ENCODE measurements at places on chromosomes 16 and 17.

DNA sequence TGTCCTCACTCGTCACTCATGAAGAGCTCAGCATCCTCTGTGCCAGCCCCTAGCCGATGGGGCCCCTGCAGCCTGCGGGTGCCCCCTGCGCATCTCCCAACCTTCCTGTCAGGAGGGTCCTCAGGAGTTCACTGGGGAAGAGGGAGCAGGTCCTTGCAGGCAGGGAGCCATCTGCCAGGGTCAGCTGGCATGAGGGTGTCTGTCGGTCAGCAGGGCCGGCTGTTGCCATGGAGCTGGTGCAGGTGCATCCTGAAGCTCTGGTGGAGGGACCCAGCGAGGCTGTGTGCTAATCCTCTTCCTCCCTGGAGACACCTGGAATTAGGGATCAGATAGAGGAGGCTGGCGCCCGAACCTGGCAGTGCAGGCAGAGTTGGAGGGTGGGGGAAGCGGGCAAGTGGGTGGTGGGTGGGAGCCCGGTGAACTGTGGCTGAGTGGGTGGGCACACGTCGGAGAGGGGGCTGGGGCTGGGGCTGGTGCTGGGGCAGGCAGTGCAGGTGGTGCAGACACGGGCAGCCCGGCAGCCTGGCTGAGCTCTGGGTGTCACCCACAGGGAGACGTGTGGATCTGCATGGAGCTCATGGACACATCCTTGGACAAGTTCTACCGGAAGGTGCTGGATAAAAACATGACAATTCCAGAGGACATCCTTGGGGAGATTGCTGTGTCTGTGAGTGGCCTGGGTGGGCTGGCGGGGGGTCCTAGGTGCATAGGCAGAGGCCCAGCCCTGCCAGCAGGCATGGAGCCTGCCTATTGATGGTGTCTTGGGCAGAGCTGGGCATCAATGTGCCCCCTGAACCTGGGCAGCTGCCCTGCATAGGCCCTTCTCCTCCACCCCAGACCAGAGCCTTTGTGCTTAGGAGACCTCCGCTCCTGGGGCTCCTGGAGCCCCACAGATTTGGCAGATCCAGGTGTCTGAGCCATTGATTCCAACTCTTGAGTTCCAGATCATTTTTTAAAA lies 17.4 kb downstream of the MAP2K3 start:
- no peak for DNase-seq

GRCh38 chr16:56510544-56510943 lies 9.3 kb downstream of the BBS2 start:
- no peak for DNase-seq

DNA sequence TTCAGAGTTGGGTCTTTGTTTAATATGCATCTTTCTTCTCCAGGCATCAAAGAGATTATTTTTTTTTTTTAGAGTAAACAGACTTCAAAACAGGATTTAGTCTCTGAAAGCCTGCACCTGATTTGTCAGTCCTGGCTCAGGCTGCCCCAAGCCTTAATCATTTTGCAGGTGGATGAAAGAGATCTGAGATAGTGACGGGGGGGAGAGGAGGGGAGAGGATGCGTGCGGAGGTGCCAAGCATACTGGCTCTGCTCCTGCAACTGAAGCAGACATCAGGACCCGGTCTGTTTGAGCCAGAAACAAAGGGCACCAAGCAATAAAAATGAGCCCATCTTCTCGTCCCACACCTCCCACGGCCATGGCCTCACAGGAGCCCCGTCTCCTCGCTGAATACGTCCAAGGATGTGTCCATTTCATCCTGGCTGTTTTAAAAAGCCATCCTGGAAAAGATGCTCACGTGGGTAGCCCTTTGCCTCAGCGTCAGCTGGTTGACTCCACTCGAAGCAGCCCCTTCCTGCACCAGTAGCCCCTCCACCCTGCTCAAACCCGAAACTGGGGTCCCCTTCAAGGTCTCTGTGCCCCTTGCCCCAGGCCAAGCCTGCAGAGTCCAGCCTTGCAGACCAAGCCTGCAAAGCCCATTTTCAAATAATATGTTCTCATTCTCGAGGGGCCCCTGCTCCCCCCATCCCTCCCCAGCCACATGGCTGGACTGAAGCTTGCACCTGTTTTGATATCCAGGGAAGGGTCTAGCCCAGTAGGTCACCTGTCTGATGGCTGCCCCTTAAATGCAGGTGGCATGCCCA lies 84.8 kb upstream of the TNRC6C start:
- no peak for DNase-seq

DNA sequence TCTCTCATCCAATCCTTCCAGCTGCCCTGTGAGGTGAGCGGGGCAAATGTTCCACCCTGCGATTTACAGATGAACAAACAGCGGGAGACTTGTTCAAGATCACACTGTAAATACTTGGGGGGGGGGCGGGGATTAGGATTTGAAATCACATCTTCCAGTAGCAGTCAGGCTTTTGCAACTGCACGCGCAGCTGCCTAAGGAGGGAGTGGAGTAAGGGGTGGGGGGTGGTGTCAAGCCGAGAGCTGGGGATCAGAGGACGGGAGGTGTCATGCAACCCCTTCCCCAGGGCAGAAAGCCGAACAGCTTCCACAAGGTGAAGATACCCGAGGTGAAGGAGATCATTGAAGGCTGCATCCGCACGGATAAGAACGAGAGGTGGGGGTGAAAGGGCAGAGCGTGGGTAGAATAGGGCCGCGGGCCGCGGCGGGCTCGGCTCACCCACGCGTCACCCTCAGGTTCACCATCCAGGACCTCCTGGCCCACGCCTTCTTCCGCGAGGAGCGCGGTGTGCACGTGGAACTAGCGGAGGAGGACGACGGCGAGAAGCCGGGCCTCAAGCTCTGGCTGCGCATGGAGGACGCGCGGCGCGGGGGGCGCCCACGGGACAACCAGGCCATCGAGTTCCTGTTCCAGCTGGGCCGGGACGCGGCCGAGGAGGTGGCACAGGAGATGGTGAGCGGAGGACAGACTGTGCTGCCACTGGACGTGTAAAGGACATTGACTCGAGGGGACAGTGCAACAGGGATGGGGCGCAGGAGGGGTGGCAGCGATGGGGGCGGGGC lies 4.6 kb downstream of the WNK4 start:
- DNase-seq = no peak

DNA sequence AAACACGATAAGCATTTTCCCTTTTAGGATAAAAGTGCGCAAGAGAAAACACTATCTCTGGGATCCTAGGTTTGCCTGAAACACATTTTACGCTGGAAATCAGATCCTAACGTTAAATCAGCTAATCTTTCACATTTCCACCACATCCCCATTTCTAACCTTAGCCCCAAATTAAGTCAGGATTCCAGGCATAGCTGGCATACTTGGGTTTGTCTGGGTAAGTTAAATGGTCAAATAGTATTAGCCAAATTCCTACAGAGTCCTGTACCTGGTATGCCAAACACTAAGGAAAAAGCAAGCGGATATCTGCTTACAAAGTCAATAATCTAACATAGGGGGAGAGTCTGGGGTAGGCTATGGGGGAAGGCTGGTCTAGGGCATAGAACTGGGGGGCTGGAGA lies 557.4 kb upstream of the ZFHX3 start:
- DNase-seq = no peak

DNA sequence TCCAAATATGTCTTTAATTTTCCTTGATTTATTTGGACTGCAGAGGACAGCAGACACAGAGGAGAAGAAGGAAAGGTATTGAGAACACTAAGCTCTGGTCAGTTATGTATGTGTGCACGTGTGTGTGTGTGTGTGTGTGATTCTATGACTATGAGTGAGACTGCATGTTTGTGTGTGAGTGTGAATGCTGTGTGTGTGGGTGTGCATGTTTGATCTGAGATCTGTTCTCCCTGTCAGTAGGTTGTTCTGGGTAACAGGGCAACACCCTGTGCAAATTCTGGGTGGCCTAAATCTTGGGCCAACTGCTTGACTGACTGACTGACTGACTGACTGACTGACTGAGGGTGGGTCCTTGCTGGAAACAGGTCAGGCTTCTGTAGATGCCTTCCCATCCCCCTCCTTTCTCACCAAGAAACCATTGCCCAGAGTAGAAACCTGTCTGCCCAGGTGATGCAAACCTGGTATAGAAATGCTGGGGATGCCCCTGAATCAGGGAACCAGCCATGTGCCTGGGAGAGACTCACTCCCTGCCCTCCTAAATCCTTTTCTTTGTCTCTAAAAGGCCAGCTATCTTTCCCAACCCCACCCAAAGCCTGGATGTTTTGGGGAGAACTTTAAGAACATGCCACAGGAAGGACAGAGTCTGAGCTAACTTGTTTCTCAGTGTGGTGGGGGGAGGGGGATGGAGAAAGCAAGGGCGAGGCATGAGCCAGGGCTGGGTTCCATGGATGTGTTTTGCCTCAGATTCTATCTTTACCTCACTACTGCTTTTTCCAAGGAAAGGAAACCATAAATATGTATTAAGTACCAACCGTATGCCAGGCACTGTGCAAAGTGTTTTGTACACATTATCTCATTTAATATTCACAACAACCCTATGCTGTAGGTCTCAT lies 4.5 kb upstream of the NR1D1 start:
- DNase-seq = no peak

DNA sequence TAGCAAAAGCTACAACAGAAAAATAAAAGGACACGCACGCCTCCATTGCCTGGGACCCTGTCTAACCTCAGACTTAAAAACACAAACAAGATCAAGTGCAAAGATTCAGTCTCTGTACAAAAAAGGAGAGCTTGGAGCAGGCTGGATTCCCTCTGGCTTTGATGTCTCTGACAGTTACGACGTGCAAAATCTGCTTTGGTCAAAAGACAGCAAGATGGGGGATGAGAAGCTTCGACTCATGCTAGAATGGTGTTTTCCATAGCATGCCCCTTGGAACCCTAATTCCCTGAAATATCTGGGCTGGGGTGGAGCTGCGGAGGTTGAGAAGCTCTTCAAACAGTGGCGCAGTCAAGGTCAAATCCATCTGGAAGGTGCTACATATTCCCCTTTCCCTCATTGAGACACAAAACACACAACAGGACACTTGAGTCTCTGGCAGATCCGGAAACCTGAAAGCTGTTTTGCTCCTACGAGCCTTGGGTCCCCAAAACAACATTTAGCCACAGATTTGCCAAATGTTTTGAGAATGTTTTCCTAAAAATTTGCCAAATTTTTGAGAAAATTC lies 9.1 kb downstream of the MYH11 start:
- DNase-seq = no peak

- no peak for DNase-seq
Observed at GRCh38 chr16:6892966-6893365, 439.7 kb upstream of the RBFOX1 start.

GRCh38 chr16:30910427-30911029 lies 12.8 kb upstream of the FBXL19 start:
- no peak for DNase-seq

GRCh38 chr16:78499399-78499798 lies 399.9 kb downstream of the WWOX start:
- no peak for DNase-seq

DNA sequence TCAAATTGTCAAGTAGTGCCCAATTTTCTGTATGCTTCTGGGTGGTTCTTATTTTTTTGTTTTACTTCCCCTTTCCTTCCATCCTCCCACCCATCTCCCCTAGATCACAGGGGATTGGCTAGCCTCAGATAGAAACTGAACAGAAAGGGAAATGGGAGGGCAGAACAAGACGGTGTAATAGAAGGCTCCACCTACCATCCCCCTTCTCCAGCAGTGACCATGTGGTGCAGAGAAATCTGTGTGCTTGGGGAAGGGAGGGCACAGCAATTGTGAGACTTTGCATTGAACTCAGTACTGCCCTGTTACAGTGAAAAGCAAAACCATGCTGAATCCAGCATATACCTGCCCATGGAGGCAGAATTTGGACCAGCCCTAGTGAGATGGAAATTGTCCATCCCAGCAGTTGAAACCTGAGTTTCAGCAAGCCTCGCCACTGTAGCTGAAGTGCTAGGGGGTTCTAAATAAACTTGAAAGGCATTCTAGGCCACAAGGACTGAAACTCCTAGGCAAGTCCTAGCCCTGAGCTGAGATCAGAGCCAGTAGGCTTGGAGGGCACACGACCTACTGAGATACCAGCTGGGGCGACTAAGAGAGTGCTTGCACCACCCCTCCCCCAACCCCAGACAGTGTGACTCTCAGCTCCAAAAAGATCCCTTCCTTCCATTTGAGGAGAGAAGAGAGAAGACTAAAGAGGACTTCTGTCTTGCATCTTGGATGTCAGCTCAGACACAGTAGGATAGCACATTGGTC lies 5.2 kb downstream of the SLFN11 start:
- DNase-seq = no peak

- DNase-seq = no peak
Observed at GRCh38 chr17:71004413-71004812, 835.1 kb downstream of the KCNJ2 start.

- DNase-seq = no peak
Observed at GRCh38 chr16:54286090-54286365, 559 bp downstream of the IRX3 start.

Measured in left renal cortex interstitium (tissue), 4 donors.